Stimulated activated CD4-positive, alpha-beta T cell treated with anti-CD3 and anti-CD28 coated beads, Interleukin-1b, Interleukin-23, amount 100 ng/mL, for 1 hour (primary cell): ENCODE measurements at places on chromosomes 7 and 10.

GRCh38 chr10:14016011-14016536 is 314.6 kb downstream of the FRMD4A start:
- DNase-seq = no peak

GRCh38 chr10:86942441-86943315 is 14.7 kb downstream of the MMRN2 start:
- DNase-seq = no peak

DNA sequence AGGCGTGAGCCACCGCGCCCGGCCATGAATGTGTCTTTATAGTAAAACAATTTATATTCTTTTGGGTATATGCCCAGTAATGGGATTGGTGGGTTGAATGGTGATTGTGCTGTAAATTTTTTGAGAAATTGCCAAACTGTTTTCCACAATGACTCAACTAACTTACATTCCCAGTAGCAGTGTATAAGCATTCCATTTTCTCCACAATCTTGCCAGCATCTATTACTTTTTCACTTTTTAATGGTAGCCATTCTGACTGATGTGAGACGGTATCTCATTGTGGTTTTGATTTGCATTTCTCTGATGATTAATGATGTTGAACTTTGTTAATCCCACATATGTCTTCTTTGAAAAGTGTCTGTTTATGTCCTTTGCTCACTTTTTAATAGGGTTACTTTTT is 1187.9 kb downstream of the XPNPEP1 start:
- DNase-seq = no peak

- no peak for DNase-seq
Measured at GRCh38 chr10:29957907-29958331, 101.5 kb downstream of the JCAD start.

- DNase-seq = no peak
Measured at GRCh38 chr7:149060156-149060555, 30.4 kb downstream of the ZNF786 start.

- DNase-seq = no peak
Measured at GRCh38 chr7:94396596-94396995, 1.9 kb downstream of the COL1A2 start.
